A549 treated with dexamethasone at 1 μM for 4 hours (cell line): ENCODE measurements at places on chromosomes 3 and 15. TPM values are rescaled to one million over a fixed set of nuclear protein-coding genes. Genes with fewer than 3 reads are reported as not detected.

PLSCR1 gene
- 45.7 to 51.7 TPM (median 49.5 TPM) in 5 replicates for total RNA-seq

GJD2 gene
- not detected in 5 replicates for total RNA-seq

LINGO1 gene
- total RNA-seq, result 6.1 to 13.3 TPM (median 10.2 TPM) in 5 replicates

CCDC66 gene
- 4.6 to 6.4 TPM (median 5.6 TPM) in 5 replicates for total RNA-seq

GALNT15 gene
- total RNA-seq, result 0.03 to 0.20 TPM (median 0.05 TPM) in 5 replicates

DNAH1 gene
- total RNA-seq, result 0.71 to 1.3 TPM (median 0.95 TPM) in 5 replicates

SELENOK gene
- total RNA-seq, result 12.1 to 28.0 TPM (median 13.5 TPM) in 5 replicates

PCYT1A gene
- total RNA-seq, result 30.6 to 39.2 TPM (median 38.3 TPM) in 5 replicates

TRAT1 gene
- not detected in 5 replicates for total RNA-seq

ZNF710 gene
- total RNA-seq, result 12.5 to 19.9 TPM (median 17.5 TPM) in 5 replicates

SLCO2A1 gene
- total RNA-seq, result 0.16 to 0.38 TPM (median 0.20 TPM) in 5 replicates

NEK10 gene
- total RNA-seq, result 0.44 to 0.95 TPM (median 0.73 TPM) in 5 replicates

CRTAP gene
- 258 to 330 TPM (median 320 TPM) in 5 replicates for total RNA-seq

SH2D7 gene
- not detected in 5 replicates for total RNA-seq

GCSAM gene
- not detected in 5 replicates for total RNA-seq

SLC28A2 gene
- not detected in 5 replicates for total RNA-seq

CILP gene
- total RNA-seq, result 0.60 to 0.79 TPM (median 0.71 TPM) in 5 replicates

ITIH1 gene
- total RNA-seq, result 0.06 TPM in 1 of 5 replicates, not detected in the others

ADGRG7 gene
- not detected in 5 replicates for total RNA-seq

PLA2G4E gene
- 0.01 TPM in 1 of 5 replicates, not detected in the others for total RNA-seq

ACTC1 gene
- total RNA-seq, result 0.18 to 0.54 TPM (median 0.35 TPM) in 5 replicates

OXTR gene
- total RNA-seq, result 8.9 to 11.9 TPM (median 10.9 TPM) in 5 replicates

DUOX1 gene
- 0.02 to 0.04 TPM in 2 of 5 replicates, not detected in the others for total RNA-seq

ISLR gene
- 0.33 to 0.52 TPM (median 0.35 TPM) in 5 replicates for total RNA-seq

GOLGA8G gene
- total RNA-seq, result not detected in 5 replicates

OR5K2 gene
- total RNA-seq, result not detected in 5 replicates

SNX22 gene
- 0.50 to 1.3 TPM (median 0.74 TPM) in 5 replicates for total RNA-seq

NR1I2 gene
- total RNA-seq, result not detected in 5 replicates

TMEM266 gene
- total RNA-seq, result 0.13 to 0.29 TPM (median 0.22 TPM) in 5 replicates

ACAD11 gene
- 3.9 to 5.2 TPM (median 4.5 TPM) in 5 replicates for total RNA-seq

GUCA1C gene
- total RNA-seq, result not detected in 5 replicates

ZNF502 gene
- 1.6 to 2.2 TPM (median 1.6 TPM) in 5 replicates for total RNA-seq

SV2B gene
- total RNA-seq, result 0.06 to 0.29 TPM (median 0.13 TPM) in 5 replicates

WDR72 gene
- total RNA-seq, result 5.8 to 8.0 TPM (median 6.7 TPM) in 5 replicates

PTH1R gene
- 1.0 to 2.3 TPM (median 1.4 TPM) in 5 replicates for total RNA-seq

CFAP100 gene
- 0.12 TPM in 1 of 5 replicates, not detected in the others for total RNA-seq

TGM5 gene
- not detected in 5 replicates for total RNA-seq

GDPGP1 gene
- total RNA-seq, result 3.6 to 4.5 TPM (median 4.1 TPM) in 5 replicates

UROC1 gene
- total RNA-seq, result not detected in 5 replicates

ROPN1B gene
- not detected in 5 replicates for total RNA-seq

FOXB1 gene
- not detected in 5 replicates for total RNA-seq

FBXL2 gene
- total RNA-seq, result 6.2 to 10.2 TPM (median 7.4 TPM) in 5 replicates

GPR149 gene
- total RNA-seq, result not detected in 5 replicates

TP63 gene
- 0.09 to 0.30 TPM (median 0.18 TPM) in 5 replicates for total RNA-seq

SLC24A5 gene
- not detected in 5 replicates for total RNA-seq

LMAN1L gene
- total RNA-seq, result 0.04 TPM in 1 of 5 replicates, not detected in the others

RETNLB gene
- total RNA-seq, result not detected in 5 replicates
